Ammon's horn (tissue), 1 donor: ENCODE measurements at places on chromosomes 7 and 10.

DNA sequence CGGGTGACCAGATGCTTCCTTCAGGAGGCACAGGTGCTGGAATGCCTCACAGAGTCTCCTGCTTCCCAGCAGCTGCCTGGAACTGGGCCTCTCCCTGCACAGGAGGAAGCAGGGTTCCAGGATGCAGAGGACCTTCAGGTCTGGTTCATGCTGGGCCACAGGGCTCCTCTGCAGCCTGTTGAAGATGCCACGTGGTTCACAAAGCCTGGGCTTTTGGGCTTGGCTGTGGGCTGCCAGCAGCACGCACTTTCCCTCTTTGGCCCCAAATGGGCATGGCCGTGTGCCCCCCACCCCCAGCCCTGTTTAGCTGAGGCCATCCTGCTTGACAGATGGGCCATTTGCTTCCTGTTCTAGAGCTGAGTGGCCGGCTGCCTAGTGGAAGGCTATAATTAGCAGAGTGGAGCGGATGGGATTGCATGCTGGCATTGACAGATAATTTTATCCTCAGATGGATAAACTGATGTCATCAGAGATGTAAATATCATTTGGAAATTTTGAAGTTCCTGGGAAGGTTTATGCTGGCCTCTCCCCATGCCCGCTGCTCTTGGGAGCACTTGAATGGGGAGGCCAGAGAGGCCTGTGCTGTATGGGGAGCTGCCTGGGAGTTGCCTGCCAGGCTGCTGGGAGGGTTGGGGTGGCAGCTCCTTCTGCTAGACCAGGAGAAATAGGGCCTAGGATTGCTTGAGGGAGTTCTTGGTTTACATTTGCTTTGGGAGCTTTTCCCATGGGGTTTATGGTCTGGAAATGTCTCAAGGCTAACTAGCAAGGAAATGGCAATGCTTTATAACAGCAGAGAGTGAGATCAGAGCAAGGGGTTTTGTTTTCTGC is 28.2 kb downstream of the TSPAN15 start:
- DNase-seq, result peak; percentile 81

DNA sequence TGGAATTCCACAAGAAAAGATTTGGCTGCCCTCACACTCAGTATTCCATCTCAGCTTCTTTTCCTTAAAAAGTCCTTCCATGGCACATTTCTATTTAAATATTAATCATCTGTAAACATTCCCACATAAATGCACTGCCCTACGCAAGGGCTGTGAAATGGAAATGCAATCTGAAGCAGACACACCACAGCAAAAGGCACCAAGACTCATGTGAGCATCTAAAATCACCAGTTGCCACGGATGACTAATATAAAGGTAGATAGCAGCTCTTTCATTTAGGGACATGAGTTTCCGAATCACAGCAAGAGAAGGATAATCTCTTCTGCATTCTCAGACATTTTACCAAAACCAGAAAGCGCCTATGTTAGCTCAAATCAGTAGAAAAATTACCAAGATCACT is 31.6 kb downstream of the COA1 start:
- no peak for DNase-seq

DNA sequence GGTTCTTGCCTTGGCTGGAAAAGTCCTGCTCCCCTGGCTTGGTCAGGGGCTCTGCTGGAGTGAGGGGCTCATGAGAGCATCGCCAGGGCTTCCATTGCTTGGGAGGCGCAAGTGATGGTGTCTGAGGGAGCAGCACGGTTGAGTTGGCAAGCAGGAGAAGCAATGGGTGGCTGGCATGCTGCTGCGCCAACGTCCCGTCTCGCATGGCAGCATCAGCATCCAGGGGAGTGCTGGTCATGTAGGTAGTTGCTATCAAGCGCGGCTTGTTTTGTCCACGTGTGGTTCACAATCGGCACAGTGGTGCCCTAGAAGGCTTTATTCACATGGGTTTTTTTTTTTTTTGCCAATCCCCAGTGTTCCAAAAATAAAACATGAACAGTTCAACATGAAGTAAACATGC is 3.8 kb downstream of the PYROXD2 start:
- no peak for DNase-seq

GRCh38 chr7:153017223-153017622 is 257.7 kb downstream of the ACTR3B start:
- no peak for DNase-seq

- DNase-seq, result no peak
Measured at GRCh38 chr7:107833684-107834106, 30.7 kb upstream of the SLC26A3 start.

GRCh38 chr7:45885264-45885882 is 2.9 kb upstream of the IGFBP1 start:
- DNase-seq, result no peak

GRCh38 chr10:78915190-78915518 is 153.6 kb upstream of the ZMIZ1 start:
- no peak for DNase-seq

DNA sequence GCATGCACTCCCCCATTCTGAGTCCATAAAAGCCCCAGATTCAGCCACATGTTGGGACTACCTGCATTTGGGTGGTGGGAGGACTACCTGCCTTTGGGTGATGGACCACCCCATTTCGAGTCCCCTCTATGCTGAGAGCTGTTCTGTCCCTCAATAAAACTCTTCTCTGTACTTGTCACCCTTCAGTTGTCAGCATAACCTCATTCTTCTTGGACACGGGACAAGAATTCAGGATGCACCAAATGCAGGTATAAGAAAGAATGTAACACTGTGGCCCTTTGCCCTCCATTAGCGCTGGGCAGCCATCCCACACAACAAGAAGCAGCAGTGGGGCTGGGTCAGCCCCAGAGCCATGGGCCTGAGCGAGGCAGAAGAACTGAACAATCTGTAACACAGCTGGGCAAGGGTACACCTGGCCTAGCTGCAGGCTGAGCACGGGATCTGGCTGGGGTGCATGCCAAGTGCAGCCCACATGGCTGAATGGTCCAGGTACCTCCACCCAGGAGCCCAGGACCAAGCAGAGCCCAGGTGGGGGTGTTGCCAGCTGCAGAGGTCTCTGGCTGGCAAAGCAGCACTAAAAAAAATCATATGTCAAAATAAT is 1344.3 kb upstream of the LRRTM3 start:
- DNase-seq, result no peak

DNA sequence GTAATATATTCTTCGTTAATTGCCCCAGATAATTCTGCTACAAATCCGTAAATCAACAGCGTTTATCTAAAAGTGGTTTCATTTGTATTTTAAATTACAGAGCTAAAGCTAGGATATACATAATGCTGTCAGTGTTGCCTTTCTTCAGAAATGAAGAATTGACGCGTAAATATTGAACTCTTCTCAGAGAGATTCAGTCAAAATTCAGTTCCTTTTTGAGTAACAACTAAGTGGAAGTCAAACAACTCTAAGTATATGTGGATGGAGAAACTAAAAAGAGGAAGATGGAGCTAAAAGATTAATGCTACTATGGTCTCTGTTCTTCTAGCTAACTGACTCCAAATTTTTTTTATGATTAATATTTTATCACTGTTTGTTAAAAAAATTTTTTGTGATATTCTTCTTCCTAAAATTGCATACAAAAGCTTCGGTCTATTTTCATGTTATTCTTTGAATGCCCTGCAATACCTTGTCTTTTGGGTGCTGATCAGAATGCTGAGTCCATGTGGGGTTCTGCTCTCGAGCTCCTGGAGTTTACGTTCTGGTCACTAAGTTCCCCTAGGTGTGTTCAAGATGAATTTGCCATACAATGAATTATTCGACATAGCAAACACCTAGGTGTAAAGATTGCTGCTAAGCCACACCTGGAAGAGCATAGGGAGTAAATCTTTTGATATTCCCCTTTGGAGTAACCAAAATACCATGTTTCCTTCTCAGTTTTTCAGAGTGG is 20.7 kb downstream of the MDFIC start:
- DNase-seq, result no peak

- no peak for DNase-seq
Measured at GRCh38 chr10:71595649-71596048, 123.9 kb downstream of the C10orf105 start.

GRCh38 chr7:80478683-80479082 is 33.2 kb downstream of the GNAT3 start:
- no peak for DNase-seq

GRCh38 chr10:76302961-76303630 is 871.7 kb downstream of the LRMDA start:
- no peak for DNase-seq

GRCh38 chr10:57818522-57818921 is 449.2 kb downstream of the IPMK start:
- no peak for DNase-seq
